ENCODE measurements at places on chromosomes 6 and 20.

DNA sequence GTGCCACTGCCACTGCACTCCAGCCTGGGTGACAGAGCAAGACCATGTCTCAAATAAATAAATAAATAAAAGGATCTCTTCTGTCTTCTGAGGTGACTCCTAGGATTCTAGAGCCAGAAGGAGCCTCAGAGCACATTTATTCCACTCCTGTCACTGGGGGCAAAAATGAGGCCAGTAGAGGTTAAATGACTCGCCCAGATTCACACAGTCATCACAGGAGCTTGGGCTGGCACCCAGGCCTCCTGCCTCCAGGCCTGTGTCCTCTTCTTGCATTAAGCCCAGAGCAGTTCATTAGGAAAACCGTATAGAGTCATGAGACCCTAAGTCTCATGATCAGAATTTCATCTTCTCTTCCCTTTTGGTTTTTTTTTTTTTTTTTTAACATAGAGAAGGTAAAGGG lies 243.3 kb downstream of the NRN1 start:
- DNase-seq: peak; percentile 16

DNA sequence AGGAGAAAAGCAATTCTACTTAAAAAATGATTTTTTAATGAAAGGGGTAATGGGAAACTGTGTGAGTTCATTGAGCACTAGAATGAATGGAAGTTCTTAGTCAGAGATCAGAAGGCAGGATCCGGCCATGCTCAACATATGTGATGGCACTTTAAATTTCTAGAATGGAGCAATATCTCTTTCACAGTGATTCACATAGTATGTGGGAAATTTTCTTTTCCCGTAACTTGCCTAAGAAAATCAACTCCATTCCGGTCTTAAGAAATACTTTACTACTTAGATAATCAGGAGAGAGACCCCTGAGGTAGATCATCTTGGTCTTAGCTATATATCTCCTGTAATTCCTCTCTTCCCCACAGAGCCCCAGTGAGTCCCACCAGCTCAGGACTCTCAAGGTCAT lies 131.8 kb downstream of the SCML4 start:
- DNase-seq: peak; percentile 6

- no peak for DNase-seq
These were observed 89.8 kb upstream of the TENT5A start for GRCh38 chr6:81842254-81842653.

DNA sequence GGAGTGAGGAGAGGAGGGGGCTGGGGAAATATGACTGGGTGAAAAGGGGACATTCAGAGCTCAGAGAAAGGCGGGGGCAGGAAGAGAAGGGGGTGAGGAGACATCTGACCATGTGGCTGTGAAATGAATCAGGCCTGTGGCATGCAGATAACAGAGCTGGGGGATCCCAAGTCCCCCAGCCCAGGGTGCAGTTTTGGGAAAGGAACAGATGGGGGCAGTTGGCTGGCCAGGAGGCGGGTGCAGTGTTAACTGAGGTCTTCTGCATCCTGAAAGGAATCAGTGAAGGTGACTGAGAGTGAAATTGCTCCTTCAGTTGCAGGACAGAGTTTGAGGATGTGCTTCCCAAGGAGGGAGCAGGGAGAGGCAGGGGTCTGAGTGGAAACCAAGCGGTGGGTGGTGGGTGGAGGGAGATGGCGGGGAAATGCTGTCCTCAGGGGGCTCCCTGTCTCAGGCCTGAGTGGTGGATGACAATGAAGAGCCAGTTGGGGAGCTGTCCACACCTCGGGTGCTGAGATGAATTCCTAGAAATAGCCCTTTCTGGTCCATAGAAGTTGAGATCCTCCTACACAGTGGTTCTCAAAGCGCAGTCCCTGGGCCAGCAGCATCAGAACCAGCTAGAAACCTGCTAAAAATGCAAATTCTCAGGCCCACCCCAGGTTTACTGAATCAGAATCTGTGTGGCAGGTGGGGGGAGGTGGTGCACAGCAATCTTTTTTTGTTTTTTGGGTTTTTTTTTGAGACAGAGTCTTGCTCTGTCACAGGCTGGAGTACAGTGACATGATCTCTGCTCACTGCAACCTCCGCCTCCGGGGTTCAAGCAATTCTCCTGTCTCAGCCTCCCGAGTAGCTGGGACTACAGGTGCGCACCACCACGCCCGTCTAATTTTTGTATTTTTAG lies 26.0 kb upstream of the CCDC167 start:
- peak; percentile 12 for DNase-seq

DNA sequence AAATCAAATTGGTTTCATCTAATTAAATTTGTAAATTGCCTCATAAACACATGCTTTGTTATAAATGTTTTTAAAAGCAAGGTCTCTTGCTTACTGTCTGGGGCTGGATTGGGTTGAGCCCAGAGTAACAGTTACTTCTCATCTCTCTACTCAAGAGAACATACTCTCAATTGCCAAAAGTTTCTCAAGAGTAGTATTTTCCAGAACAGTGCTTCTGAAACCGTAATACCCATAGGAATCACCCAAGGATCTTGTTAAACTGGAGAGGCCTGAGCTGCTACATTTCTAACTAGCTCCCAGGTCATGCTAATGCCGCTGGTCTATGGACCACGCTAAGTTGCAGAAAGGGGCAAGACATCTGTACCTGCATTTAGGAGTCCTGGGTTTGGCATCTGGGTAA lies 744.9 kb downstream of the PTPRT start:
- DNase-seq: no peak

DNA sequence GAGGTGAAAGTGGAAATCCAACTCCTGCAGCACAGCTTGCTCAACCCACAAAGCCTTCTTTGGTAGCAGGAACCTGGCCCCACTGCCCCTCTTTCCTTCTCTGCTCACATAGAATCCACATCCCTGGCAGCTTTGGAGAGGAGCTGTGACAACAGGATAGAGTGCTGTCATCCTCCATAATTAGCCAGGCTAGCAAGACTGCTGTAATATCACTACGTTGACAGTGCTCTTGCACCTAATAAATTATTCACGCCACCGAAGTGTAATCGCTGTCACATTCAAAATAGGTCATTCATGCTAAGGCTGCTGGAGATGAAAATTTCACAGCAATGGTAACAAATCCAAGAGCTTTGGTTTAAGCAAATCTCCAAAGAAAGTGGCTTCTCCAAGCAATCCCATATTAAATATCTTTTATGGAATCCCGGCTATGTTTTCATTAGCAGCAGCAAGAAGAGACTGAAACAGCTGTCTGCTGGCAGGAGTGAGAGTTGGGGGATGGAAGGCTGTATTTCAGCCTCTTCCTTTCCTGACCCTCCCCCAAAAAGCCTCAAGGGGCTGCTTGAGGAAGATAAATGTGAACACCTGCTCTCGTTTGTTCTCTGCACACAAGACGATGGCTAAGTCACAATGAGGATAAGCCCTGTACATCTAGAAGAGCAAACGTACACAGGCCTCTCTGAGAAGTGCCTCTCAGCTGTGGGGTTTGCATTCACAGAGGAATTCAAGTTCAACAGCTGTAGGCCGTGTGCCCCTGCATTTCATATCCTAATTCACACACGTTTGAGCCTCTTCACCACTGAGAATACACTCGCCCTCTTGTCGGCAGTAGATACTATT lies 16.5 kb downstream of the RIPOR2 start:
- DNase-seq: no peak

- DNase-seq: peak; percentile 13
These were observed 36.1 kb downstream of the SERAC1 start for GRCh38 chr6:158131926-158132325.

GRCh38 chr6:154604119-154604518 lies 93.6 kb upstream of the CNKSR3 start:
- DNase-seq: no peak

DNA sequence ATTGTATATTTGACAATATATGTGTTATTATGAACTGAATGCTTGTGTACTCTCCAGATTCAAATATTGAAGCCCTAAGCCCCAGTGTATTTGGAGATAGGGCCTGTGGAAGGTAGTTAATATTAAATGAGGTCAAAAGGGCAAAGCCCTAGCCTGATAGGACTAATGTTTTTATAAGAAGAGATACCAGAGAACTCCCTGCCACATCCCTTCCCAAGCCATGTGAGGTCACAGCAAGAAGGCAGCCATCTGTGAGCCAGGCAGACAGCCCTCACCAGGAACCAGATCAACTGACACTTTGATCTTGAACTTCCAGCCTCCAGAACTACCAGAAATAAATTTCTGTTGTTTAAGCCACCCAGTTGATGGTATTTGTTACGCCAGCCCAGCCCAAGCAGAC lies 36.4 kb upstream of the FBXL4 start:
- DNase-seq: no peak

- DNase-seq: peak; percentile 11
These were observed 3.0 kb downstream of the NR2E1 start for GRCh38 chr6:108168501-108169463.

DNA sequence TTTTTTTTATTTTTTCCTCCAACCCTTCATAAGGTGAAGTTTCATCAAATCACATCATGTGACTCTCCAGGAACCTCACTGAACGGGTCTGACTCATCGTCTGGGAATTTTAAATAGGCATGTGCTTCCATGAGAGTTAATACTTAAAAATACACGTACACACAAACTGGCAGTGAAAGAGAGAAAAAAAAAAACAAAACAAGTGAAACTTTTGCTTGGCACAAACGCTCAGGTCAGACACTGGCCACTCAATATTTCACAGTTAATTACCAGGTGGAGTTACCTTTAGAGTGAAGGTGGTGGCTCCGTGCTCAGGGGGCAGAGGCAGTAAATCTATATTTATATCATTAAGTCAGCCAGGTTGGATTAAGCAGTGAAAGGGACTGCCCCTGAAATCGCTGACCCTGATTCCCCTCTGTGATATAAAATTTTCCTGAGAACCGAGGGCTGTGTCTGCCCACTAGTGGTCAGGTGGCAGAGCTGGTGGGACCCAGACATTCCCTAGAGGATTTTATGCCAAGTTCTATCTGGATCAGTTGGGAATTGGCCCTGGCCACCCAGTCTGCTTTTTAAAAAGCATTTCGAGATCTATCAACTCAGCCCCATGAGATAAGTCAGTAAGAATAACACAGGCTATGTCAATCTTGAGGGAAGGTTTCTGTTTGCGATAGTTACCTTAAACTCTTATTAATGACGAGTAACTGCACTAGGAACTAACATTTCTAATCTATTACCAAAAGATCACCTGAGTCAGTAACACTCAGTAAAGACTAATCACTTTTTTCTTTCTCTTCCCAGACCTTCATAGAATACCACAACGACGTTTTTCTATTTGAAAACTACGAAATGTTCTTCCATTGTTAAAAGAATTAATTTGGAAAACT lies 259.1 kb downstream of the HDGFL1 start:
- peak; percentile 100 for DNase-seq

DNA sequence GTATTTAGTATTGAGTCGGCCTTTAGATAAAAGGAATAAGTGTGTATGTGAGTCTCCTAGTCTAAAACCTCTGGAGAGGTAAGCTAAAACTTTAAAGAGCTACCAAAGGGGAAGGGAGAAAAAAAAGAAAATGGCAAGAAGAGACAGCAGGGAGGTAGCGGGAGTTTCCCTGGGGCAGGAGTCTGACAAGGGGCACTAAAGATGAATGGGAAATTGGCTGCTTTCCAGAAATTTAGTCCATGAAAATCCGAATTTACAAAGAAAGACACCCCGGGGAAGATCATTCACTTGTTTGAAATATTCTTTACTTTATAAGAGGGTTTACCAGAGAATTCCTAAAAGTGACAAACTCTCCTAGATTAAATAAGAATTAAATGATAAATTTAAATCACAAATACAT lies 19.3 kb downstream of the RMND1 start:
- DNase-seq: no peak

- DNase-seq: no peak
These were observed 5.7 kb downstream of the MTCL3 start for GRCh38 chr6:127513425-127513824.

GRCh38 chr6:138258991-138259390 lies 40.7 kb upstream of the PBOV1 start:
- DNase-seq: no peak

- no peak for DNase-seq
These were observed 151.2 kb downstream of the PDE10A start for GRCh38 chr6:165511807-165512206.

GRCh38 chr6:17965397-17965796 lies 22.0 kb downstream of the KIF13A start:
- DNase-seq: peak; percentile 77

GRCh38 chr6:3263096-3263495 lies 4.3 kb downstream of the PSMG4 start:
- DNase-seq: peak; percentile 62

GRCh38 chr6:2754393-2754792 lies 3.7 kb upstream of the MYLK4 start:
- no peak for DNase-seq

DNA sequence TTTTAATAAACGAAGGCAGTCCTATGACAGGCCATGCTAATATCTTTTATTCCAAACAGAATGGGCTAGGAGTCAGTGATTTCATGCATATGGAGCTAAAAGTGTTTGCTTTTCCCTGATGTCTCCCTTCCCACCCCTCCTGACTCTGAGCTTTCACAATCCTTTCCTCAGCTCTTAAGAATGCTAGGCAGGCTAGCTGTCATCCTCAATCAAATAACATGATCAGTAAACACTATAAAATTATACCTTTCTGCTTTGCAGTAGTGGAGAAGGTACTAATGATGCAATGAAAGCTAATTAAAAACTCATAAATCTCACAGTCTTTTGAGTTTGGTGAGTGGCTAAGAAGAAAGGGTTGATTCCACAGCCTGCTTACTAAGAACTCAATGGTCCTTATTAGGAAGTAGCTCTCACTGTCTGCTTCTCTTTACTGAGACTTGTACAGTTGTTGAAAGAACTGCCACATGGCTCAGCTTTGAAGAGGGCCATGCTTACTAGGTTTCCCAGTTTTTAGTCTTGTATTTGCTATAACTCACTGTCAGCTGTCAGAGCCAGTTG lies 250.9 kb upstream of the JAG1 start:
- DNase-seq: peak; percentile 97

DNA sequence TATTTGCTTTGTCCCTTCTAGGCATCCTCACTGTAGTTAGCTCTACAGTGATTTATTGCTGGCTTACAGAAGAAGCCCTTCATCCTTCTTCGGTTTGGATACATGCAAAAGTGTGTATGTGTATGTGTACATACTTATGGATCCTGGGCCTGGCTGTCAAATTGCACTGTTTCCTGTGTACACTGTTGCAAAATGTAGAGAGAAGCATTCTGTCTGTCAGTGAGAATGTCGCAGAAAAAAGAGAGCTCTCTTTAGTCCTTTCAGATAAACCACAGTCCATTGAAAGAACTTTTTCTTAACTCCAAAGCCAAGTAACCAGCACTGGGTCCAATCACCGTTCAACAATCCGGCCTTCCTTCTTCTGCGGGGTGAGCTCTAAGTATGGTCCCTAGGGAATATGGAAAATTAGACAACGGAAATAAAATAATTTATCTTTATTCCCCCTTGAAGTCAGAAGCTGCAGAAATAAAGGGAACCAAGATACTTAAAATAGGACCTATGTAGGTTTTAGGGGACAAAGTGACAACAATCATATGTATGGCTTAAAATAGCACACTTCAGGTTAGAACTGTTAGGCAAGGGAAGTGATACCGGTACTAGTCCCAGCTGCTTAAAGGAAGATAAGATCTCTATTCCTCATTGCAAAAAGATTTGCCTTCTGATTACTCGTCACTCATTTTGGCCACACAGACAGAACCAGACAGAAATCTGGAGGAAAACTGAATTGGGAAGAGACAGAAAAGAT lies 107.0 kb downstream of the CD83 start:
- DNase-seq: no peak

All from renal cortical epithelial cell (primary cell).